NCI-H1417 treated with DMSO at 0.1 percent for 48 hours (cell line): ENCODE measurements at places on chromosomes 1 and 21.

GRCh38 chr1:230549625-230550024 is 92.7 kb upstream of the COG2 start:
- DNase-seq, result no peak

DNA sequence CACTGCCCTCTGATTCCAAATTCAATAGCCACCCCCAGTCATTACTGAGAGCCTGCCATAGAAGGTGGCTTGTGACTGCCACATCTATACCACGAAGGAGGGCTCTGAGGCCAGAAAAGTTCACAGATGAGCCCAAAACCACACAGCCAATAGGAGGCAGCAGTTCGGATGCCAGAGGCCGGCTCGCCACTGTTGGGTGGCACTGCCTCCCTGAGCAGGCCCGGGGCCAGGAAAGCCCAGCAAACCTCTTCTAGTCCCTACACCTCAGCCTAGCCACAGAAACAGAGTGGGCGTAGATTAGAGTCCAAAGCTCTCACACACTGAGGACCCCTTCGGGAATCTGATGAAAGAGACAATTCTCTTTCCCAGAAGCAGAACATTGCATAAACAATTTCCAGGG is 5.9 kb upstream of the CAMK2N1 start:
- no peak for DNase-seq

GRCh38 chr1:206035027-206035426 is 11.3 kb upstream of the CTSE start:
- no peak for DNase-seq

DNA sequence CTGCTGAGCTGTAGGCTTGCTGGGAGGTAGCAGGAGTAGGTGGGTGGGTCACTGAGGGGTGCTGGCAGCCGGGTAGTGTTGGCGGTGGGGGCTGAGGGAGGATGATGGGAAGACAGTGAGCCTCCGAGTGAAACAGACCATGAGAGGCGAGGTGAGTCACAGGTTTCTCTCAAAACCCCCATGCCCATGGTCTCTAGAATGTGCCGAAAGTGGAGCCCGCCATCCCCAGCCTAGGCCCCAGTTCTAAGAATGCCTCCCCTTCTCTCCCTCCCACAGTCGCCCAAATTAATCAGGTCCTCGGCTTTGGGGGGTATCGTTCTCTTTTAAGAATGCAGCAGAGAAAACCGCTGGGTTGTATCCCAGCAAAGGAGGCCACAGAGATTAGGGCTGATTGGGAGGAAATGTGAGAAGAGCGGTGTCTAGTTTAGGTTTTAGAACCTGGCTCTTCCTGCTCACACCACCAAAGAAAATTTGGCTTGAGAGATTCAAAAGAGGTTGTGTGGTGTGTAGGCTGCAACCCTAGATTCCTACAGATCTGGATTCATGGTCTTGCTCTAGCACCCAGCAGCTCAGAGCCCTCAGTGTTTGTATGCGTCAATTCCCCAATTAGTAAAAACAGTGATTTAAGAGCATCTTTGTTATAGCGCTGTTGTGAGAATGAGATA is 27.7 kb upstream of the IL19 start:
- no peak for DNase-seq

- no peak for DNase-seq
These were observed 17.6 kb upstream of the PEX10 start for GRCh38 chr1:2429780-2430591.

DNA sequence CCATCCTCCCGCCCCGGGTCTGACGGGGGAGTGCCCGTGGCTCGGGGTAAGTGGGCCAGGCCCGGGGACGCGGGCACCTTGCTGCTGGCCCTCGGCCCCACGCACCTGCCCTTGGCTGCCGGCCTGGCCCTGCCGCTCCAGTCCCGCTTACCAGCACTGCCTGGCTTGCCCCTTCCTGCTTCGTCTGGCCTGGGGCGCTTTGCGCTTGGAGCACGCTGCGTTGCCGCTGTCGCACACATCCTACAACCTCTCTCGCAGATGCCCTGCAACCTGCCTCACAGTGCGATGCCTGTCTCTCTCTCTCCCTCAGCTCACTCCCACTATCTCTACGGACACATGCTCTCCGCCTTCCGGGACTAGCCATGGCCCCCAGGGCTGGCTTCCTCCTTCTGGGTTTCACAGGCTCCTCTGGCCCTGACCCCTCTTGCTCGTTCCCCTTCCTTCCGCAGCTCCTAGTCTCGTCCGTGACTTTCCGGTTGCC is 9.7 kb downstream of the MYOG start:
- no peak for DNase-seq

GRCh38 chr1:8121261-8122159 is 95.4 kb upstream of the ERRFI1 start:
- no peak for DNase-seq

- no peak for DNase-seq
These were observed 115.4 kb downstream of the BCAR3 start for GRCh38 chr1:93566227-93566626.

DNA sequence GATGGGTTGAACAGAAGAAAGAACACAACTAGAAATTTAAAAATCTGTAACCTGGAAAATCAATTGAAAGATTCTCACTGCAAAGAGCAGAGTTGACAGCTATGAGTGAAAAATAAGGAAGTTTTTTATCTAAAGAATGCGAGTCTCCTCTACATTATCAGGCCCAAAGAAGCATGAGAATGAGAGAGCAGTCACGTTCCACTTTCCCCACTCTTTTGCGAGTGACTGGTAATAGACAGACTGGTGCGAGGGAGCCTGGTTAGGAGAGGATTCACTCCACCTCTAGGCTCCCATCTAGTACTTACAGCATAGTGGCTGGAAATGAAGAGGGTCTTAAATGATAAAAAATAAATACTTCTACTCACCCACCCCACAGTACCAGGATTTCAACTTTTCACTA is 52.0 kb downstream of the PRDX6 start:
- DNase-seq, result no peak

DNA sequence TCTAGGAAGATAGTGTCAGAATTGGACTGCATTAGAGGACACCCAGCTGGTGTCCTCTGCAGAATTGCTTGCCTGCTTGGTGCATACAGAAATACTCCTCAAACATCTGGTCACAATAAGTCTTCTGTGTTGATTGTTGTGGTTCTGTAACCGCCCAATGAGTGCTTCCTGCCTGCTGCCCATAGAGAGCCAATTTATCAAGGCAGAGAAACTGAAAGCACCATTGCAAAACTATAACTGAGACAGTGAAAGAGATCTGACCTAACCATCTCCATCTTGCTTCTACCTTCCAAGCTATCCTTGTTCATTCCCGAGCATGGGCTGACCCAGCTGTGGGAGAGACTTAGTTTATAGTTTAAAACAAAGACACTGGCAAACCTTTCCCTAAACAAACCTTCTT is 462.4 kb upstream of the RGS18 start:
- no peak for DNase-seq

- DNase-seq, result no peak
These were observed 54.3 kb upstream of the C1orf198 start for GRCh38 chr1:230922620-230923019.

DNA sequence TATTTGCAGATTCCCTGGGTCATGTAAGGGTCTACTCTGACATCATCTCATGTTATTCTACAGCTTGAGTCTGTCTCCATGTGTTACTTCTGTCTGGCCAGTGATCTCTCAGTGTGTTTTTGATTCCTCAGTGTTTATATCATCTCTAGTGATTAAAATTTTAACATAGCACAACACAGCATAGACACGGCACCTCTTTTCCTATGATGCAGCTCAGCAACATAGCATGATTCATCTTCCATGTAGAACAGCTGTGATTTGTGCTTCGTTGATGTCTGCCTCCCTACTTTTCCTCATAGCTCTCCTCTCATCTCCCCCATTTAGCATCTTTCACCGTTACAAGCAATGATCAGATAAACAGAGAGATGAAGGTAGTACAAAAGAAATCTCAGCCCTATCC is 163.9 kb upstream of the DPT start:
- DNase-seq, result no peak

- DNase-seq, result no peak
These were observed 156.8 kb upstream of the LRRC7 start for GRCh38 chr1:69410893-69411292.

GRCh38 chr1:8147956-8148355 is 121.8 kb upstream of the ERRFI1 start:
- DNase-seq, result no peak
